A673 (cell line): ENCODE measurements at places on chromosomes 11 and 22. TPM values are rescaled to one million over a fixed set of nuclear protein-coding genes. Genes with fewer than 3 reads are reported as not detected.

The OR51I1 gene
- not detected in 2 replicates for total RNA-seq

The RAC2 gene
- total RNA-seq = 4.0 and 5.8 TPM in 2 replicates

The DAGLA gene
- total RNA-seq = 10.9 and 11.0 TPM in 2 replicates

The CXCR5 gene
- total RNA-seq = not detected in 2 replicates

- H3K4me1 ChIP-seq = peaks cover 8% of the 10 kb centered on the region
- H3K27me3 ChIP-seq = no peaks in the 10 kb centered on the region
- H3K4me3 ChIP-seq = peak overlapping the region; percentile 71
- peak overlapping the region; percentile 87 for H3K27ac ChIP-seq
These were observed 423 bp downstream of the PEX16 start for GRCh38 chr11:45917286-45917622.

- no peak for DNase-seq
- H3K4me3 ChIP-seq = no peak overlapping the region
- no peaks in the 10 kb centered on the region for H3K36me3 ChIP-seq
- H3K27ac ChIP-seq = no peak overlapping the region
These were observed 2.9 kb downstream of the PRR33 start for GRCh38 chr11:1888811-1889210.

DNA sequence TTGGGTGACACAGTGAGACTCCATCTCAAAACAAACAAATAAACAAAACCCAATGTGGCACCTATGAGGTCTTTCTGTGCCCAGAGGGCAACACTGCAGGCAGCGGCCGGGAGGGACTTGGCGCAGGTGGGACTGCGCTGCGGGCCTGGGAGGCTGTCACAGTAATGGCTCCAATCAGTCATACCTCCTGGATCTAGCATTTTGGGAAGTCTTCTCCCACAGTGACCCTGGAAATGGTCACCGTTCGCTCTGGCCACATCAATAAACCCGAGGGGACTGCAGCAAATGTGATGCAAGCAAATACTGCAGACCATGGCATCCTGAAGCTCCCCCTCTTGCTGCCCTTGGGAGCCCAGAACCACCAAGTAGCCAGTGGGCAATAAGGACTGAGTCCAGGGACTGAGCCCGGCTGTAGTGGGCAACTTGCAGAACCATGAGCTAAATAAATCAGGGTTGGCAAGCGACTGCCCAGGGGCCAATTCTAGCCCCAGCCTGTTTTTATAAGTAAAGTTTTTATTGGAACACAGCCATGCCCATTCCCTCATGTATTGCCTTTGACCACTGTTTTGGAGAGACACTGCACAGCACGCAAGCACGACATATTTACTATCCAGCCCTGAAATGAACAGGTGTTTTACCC is 15.4 kb downstream of the SHANK2 start:
- H3K4me3 ChIP-seq = no peak overlapping the region
- H3K27ac ChIP-seq = no peak overlapping the region
- no peaks in the 10 kb centered on the region for H3K36me3 ChIP-seq
- peaks cover 16% of the 10 kb centered on the region for H3K4me1 ChIP-seq

DNA sequence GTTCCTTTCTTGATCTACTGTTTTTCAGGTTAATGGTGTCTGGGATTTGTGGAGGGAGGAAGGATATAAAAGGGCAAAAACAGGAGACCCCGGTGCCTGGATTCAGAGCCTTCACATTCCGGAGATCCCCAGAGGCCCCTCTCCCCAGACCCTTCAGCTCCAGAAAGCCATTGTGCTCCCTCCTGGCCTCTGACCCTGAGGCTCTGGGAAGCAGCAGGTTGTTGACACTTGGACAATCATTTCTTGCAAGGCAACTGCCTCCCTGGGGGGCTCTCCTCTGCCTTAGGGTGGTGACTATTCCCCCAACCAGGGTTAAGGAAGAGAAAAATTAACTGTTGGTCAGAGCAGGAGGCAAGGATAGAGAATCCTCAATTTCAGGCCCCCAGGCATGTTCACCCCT is 86.9 kb upstream of the NNMT start:
- no peaks in the 10 kb centered on the region for H3K4me1 ChIP-seq
- H3K4me3 ChIP-seq = no peak overlapping the region
- no peak for DNase-seq
- H3K27ac ChIP-seq = no peak overlapping the region
- no peaks in the 10 kb centered on the region for H3K36me3 ChIP-seq
- H3K27me3 ChIP-seq = no peaks in the 10 kb centered on the region

DNA sequence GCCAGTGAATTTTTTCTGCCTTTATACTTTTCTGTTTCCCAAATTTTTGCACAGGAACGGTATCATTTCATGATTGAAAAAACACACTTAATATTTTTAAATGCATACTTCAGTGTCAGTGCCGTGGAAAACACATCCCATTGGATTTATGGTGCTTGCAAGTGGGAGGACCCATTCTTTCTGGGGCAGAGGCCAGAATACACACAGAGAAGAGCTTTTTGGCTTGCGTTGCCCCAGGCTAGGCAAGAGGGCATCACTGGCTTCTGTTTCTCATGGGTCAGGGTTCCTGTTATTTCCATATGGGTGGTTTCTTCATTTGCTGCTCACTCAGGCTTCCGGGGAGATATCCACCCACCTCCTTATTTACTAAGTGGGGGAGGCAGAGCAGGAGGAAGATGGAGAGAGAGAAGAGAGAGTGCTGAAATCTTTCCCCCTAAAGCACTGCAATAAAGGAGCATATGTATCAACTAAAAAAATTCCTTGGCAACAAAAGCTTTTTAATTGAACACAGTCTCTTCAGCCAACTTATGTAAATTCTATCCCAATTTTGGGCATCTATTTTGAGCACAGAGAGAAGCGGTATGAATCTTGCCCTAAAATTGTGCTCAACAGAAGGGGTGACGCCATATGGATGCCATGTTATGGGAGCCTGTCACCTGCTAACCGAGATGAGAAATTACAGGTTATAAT is 66.0 kb upstream of the KIRREL3 start:
- H3K4me1 ChIP-seq = no peaks in the 10 kb centered on the region
- H3K36me3 ChIP-seq = no peaks in the 10 kb centered on the region
- no peak overlapping the region for H3K4me3 ChIP-seq
- H3K27ac ChIP-seq = no peak overlapping the region
- H3K27me3 ChIP-seq = peaks cover 35% of the 10 kb centered on the region
- no peak for DNase-seq

DNA sequence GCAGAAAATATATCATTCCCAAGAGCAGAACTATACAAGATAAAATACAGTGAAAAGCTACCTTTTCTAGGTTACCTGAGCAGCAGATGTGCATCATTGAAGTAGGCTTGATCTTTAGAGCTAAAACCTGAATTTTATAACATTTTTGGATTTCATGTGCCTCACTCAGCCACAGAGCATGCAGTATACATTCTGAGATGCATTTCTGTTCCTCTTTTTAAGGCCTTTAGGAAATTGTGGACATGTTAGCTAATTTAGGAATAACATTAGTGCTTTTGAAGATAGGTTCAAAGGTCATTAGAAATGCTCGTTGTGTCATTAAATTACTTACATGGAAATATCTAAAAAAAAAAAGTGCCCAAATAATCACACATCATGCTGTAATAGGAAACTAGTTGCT is 230.6 kb upstream of the PDGFD start:
- no peaks in the 10 kb centered on the region for H3K36me3 ChIP-seq
- DNase-seq = no peak
- H3K4me1 ChIP-seq = peaks cover 5% of the 10 kb centered on the region
- H3K27me3 ChIP-seq = no peaks in the 10 kb centered on the region
- H3K27ac ChIP-seq = no peak overlapping the region

GRCh38 chr11:128949791-128950454 is 7.3 kb upstream of the TP53AIP1 start:
- no peaks in the 10 kb centered on the region for H3K27me3 ChIP-seq
- no peak overlapping the region for H3K4me3 ChIP-seq
- no peaks in the 10 kb centered on the region for H3K36me3 ChIP-seq
- no peaks in the 10 kb centered on the region for H3K4me1 ChIP-seq
- DNase-seq = no peak

DNA sequence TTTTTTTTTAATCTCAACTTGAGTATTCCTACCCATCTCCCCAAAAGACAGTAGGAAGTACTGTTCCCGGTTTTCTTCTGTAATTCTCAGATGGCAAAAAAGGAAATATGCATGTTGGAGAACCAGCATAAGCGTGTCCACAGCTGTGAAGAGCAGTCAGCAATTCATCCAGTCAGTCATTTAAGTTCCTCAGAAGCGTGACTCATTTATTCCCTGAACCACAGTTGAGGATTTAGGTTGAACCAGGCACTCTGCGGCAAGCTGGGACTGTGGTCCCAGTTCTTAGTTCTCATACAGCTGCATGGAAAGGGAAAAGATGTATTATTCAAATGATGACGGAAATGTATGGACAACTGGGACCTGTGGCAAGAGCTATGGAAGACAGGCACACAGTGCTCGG is 61.0 kb upstream of the MYO18B start:
- H3K27me3 ChIP-seq = no peaks in the 10 kb centered on the region
- no peak for DNase-seq
- no peak overlapping the region for H3K4me3 ChIP-seq
- H3K36me3 ChIP-seq = no peaks in the 10 kb centered on the region
- H3K4me1 ChIP-seq = no peaks in the 10 kb centered on the region
- H3K27ac ChIP-seq = no peak overlapping the region

DNA sequence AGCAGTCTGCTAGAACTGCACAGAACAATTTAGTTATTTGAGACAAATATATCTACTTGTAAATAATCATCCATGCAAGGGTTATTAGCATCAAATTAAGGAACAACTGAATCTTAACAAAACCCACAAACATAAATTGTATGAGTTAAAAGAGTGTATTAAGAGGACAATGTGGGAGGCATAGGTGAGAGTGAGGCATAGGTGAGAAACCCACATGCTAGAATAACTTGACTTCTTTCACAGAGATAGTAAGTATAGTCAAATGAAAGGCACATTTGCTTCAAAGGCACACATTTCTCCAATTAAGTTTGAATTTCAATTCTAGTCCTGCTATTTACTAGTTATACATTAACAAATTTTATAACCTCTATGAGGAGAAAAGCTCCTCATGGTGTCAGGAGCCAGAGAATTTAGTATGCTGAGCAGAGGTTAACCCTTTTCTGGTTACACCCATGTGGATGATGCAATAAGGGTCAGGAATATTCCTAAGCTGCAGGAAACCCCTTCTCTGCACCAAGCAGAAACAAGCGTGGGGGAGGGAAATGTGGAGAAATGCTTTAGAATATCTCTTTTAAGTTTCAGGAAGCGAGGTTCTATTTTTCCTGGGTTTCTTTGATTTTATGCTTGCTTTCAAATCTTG is 264.2 kb downstream of the GRM5 start:
- H3K4me1 ChIP-seq = no peaks in the 10 kb centered on the region
- no peak overlapping the region for H3K27ac ChIP-seq
- H3K4me3 ChIP-seq = no peak overlapping the region
- no peaks in the 10 kb centered on the region for H3K36me3 ChIP-seq
- H3K27me3 ChIP-seq = no peaks in the 10 kb centered on the region

- no peak overlapping the region for H3K4me3 ChIP-seq
- DNase-seq = no peak
- no peaks in the 10 kb centered on the region for H3K36me3 ChIP-seq
- H3K27ac ChIP-seq = no peak overlapping the region
- H3K27me3 ChIP-seq = peaks cover 6% of the 10 kb centered on the region
These were observed 61.0 kb downstream of the OR5AK2 start for GRCh38 chr11:57049749-57050148.
